ENCODE measurements at places on chromosomes 2 and 18.

GRCh38 chr2:206176121-206176520 lies 16.4 kb downstream of the EEF1B2 start:
- no peak for DNase-seq

DNA sequence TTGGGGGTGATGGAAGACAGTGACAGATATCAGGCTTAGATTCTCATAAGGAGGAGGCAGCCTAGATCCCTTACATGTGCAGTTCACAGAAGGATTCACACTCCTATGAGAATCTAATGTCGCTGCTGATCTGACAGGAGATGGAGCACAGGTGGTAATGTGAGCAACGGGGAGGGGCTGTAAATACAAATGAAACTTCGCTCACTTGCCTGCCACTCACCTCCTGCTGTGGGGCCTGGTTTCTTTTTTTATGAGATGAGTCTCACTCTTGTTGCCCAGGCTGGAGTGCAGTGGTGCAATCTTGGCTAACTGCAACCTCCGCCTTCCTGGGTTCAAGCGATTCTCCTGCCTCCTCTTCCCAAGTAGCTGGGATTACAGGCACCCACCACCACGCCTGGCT lies 258.6 kb downstream of the EN1 start:
- no peak for DNase-seq

- no peak for DNase-seq
Observed at GRCh38 chr2:42197792-42198191, 28.6 kb downstream of the EML4 start.

DNA sequence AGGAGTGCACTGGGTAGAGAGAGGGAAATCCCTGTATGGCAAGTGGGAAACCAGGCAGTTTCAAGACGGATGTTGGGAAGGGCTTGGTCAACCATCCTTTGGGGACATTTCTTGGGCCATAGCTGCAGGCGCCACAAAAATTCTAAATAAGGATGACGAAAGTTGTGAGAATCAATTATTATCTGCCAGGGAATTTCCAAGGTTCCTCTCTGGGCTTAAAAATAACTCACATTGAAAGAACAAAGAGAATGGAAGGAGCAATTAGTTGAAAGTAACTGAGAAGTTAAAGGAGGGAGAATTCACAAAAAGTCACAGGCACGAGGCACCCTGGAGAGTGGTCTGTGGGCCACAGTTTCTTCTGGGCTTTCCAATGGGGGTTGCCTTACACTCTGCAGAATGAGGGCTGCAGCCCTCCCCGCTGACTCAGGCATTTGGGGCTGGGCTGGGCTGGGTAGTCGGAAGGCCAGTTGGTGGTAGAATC lies 195.7 kb downstream of the SMAD7 start:
- DNase-seq: no peak

DNA sequence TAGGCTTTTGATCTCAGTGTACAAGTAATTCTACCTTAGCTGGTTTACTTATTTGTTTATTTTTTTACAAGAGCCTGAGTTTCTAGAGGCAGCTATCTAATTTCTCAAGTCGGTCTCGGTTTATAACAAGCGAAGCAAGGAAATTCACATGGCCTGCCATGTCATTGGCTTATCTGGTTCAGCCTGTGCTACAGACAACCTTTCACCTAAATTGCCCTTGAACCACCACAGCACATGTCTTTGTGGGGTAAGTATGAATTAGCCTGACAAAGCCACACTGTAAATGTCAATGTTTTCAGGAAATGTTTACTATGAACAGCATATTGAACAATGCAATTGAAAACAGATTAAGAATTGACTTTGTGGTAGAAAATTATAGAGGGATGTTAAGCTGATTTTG lies 167.1 kb downstream of the PID1 start:
- DNase-seq: no peak

DNA sequence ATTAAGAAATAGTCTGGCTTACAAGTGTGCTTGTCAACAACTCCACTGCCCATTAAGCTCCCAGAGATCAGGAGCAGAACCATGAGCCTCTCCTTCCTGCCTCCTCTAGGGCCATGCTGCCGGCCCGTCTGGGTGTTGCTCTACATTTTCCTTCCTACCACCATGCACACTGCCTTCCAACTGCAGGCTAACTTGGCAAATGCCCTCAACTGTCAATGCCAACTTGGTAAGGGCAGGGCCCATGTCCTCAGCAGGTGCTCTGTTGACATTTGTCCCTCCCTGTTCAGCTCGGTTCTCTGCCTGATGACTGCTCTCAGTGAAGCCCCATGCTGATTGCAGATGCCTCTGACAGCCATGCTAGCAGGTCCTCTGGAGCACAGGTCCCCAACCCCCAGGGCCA lies 345.2 kb downstream of the ALK start:
- DNase-seq: no peak

- peak; percentile 36 for DNase-seq
Observed at GRCh38 chr2:96325041-96325883, at the start of gene ITPRIPL1. ITPRIPL1 (plus strand) TSS chr2:96325317; CDS start chr2:96325840, 523 bp downstream.

- no peak for DNase-seq
Observed at GRCh38 chr2:62320657-62321357, 124.9 kb downstream of the B3GNT2 start.

DNA sequence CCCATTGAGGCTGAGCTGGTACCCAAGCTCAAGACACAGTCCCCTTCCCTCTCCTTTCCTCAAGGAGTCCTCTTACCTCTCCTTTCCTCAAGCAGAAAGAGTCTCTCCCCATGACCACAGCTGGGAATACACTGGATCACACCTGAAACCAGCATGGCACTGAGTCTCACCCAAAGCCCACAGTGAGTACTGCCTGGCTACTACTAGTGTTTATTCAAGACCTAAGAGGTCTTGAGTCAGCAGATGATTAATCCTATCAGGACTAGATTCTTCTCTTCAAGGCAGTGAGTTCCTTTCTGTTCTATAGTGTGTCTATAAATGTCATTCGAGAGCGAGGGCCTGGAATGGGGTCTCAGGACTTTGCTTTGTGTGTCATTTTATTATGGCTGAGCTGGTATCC lies 111.4 kb downstream of the METTL4 start:
- no peak for DNase-seq

GRCh38 chr2:64157792-64158191 lies 13.6 kb upstream of the PELI1 start:
- no peak for DNase-seq

- no peak for DNase-seq
Observed at GRCh38 chr2:25833566-25833965, 44.7 kb downstream of the ASXL2 start.

DNA sequence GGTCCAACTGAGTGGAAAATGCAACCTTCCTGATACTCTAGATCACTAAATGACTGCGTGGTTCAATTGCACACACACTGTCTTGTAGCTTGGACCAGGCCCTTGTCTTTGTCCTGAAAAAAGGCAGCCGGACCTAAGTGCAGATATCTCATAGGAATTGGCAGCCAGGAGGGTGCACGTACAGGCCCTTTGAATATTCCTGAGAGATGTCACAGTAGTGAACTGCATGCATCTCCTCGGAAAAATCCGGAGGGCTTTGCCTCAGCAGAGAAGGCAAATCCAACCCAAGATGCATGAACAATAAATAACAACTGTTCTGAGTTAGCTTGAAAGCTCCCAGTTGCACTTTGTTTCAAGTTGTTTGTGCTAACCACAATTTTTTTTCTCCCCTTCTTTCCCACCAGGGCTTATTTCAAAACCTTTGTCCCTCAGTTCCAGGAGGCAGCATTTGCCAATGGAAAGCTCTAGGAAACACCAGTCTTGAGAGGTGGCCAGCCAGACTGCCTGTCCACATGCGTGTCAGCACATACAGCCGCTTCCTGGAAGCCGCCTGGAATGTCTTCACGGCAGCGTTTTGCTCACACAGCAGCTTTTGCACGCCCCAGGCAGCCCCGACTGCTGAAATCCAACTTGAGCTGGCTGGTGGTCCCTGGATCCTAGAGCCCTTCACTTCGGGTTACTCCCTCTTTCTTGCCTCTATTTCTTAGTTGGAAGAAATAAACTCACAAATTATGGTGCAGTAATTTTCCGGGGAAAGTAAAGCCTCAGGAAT lies 54.4 kb upstream of the FOSL2 start:
- DNase-seq: no peak

- no peak for DNase-seq
Observed at GRCh38 chr18:49630246-49630699, 68.4 kb downstream of the LIPG start.

- DNase-seq: no peak
Observed at GRCh38 chr2:227684258-227684657, 17.7 kb downstream of the SCYGR5 start.

- DNase-seq: no peak
Observed at GRCh38 chr2:101672047-101672446, 25.5 kb upstream of the MAP4K4 start.

GRCh38 chr2:62787386-62787785 lies 81.9 kb downstream of the EHBP1 start:
- peak; percentile 35 for DNase-seq

GRCh38 chr2:60796573-60797509 lies 40.8 kb downstream of the PAPOLG start:
- DNase-seq: peak; percentile 63
